ENCODE measurements at places on chromosomes 3 and 15.
A peak's percentile ranks its signal among the peaks of the same experiment; 100 is the strongest.

DNA sequence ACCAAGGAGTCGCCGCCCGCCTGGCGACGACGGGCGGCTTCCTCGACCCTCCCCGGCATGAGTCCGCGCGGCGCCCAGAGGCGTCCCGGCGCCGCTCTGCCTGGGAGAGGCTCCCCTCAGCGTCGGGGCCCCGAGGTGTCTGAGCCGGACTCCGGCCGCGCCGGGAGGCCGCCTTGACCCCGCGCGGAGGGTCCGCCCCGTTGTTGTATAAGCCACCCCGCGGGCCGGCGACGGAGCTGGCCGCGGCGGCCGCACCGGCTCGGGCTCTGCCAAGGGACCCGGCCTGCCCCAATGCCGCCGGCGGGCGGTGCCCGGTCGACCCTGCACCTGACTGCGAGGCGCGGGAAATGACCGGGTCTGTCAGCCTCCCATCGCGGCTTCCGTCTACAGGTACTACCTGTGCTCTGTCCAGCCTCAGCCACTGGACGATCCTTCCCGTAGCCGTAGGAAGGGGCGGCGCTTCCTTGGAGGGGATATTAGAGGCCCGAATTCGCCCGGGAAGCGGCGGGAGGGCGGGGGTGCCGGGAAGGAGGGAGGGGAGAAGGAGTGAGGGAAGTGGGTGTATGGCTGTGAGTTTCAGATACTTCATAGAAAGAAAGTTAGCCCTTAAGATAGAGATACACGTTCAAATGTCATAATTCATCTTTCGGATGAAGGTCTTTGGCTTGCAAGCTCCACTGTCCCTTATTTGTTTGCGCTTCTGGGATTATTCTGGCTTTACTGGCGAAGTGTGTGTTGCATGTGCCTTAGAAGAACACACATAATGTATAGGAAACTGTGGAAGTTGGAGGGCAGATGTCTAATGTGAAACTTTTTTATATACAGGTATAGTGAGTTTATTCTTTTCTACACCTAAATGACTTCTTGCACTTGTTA lies 620 bp downstream of the ABHD5 start:
- peak overlapping the region; percentile 85 for H3K27ac ChIP-seq
- no peaks in the 10 kb centered on the region for H3K27me3 ChIP-seq

GRCh38 chr3:162376761-162377160 lies 880.2 kb downstream of the OTOL1 start:
- no peak overlapping the region for H3K4me3 ChIP-seq
- no peak overlapping the region for H3K27ac ChIP-seq
- no peak for DNase-seq
- H3K36me3 ChIP-seq, result no peaks in the 10 kb centered on the region
- no peaks in the 10 kb centered on the region for H3K4me1 ChIP-seq
- no peaks in the 10 kb centered on the region for H3K27me3 ChIP-seq

DNA sequence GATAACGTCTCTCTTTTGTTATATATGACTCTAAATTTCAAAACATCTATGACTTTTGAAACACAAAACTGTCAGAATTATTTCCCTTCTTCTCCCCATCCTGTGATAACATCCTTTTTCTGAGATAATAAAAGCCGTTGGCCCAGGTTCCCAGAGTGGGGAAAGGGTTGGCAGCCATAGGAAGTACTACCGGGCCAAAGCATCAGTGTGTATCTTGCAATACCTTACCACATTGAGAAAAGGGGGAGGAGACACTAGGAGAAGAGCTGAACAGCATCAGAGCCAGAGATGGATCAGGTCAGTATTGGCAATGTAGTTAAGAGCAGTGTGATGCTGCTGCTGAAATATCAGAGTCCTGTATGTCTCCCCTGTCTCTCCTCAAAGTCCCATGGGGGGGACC lies 210.0 kb upstream of the PROK2 start:
- H3K27ac ChIP-seq, result no peak overlapping the region
- no peaks in the 10 kb centered on the region for H3K4me1 ChIP-seq
- H3K36me3 ChIP-seq, result no peaks in the 10 kb centered on the region

GRCh38 chr3:186142393-186142932 lies 33.6 kb upstream of the ETV5 start:
- DNase-seq, result no peak
- H3K4me3 ChIP-seq, result no peak overlapping the region
- no peaks in the 10 kb centered on the region for H3K27me3 ChIP-seq

GRCh38 chr3:115698851-115699591 lies 75.7 kb downstream of the GAP43 start:
- H3K4me3 ChIP-seq, result no peak overlapping the region
- H3K4me1 ChIP-seq, result peaks cover 9% of the 10 kb centered on the region
- no peak for DNase-seq
- H3K27me3 ChIP-seq, result no peaks in the 10 kb centered on the region
